ENCODE measurements at places on chromosomes 7 and 10. TPM values are rescaled to one million over a fixed set of nuclear protein-coding genes. Genes with fewer than 3 reads are reported as not detected.

Gene ZNF248
- 6.5 TPM for total RNA-seq

Gene HOXA3
- total RNA-seq: not detected

Gene FAS
- 51.1 TPM for total RNA-seq

Gene OR6B1
- total RNA-seq: not detected

Gene VWDE
- total RNA-seq: 0.84 TPM

Gene SLC39A12
- not detected for total RNA-seq

Gene TMEM184A
- not detected for total RNA-seq

Gene AGR3
- not detected for total RNA-seq

Gene PNLIP
- not detected for total RNA-seq

Gene IFIT1B
- total RNA-seq: not detected

Gene SP4
- total RNA-seq: 21.0 TPM

Gene LGI1
- total RNA-seq: not detected

Gene PRKCQ
- 47.0 TPM for total RNA-seq

Gene AKR1C8
- total RNA-seq: not detected

Gene HUS1
- total RNA-seq: 54.6 TPM

Gene NODAL
- total RNA-seq: not detected

Gene GPER1
- total RNA-seq: not detected

Gene FZD1
- 0.08 TPM for total RNA-seq

Gene DPYSL4
- total RNA-seq: 10.2 TPM

Gene TBXAS1
- total RNA-seq: 1.5 TPM

Gene DRGX
- not detected for total RNA-seq

Gene PLA2G12B
- not detected for total RNA-seq

Gene SPDYE1
- not detected for total RNA-seq

Gene SLC26A3
- not detected for total RNA-seq

Gene EPHA1
- total RNA-seq: 0.69 TPM

Gene SDK1
- total RNA-seq: 0.15 TPM

Gene NYAP1
- total RNA-seq: 0.15 TPM

Gene SUFU
- 7.4 TPM for total RNA-seq

Gene VWC2
- total RNA-seq: not detected

Measured in activated CD8-positive, alpha-beta memory T cell treated with anti-CD3 and anti-CD28 coated beads for 36 hours (primary cell).